ENCODE measurements at places on chromosomes 7 and 10. TPM values are rescaled to one million over a fixed set of nuclear protein-coding genes. Genes with fewer than 3 reads are reported as not detected.

DNA sequence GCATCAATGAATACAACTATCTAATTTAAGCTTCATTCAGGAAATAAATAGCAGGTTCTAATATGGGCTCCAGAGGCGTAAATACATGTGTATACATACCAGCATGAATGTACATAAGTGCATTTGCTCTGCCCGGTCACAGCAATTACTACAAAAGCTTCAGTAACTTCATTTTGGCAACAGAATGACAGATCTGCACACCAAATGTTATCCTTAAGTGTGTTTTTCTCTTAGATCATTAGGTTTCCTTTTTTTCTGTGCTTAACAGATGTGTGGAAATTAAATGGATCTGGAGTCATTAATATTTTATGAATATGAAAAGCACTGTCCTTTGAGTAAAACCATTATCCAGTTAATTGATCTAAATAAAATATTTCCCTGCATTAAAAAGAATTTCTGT lies 159.0 kb upstream of the MEOX2 start:
- H3K27ac ChIP-seq = peak overlapping the region; percentile 93
- DNase-seq = no peak
- peak overlapping the region; percentile 47 for H3K4me3 ChIP-seq
- H3K4me1 ChIP-seq = peaks cover 47% of the 10 kb centered on the region
- peaks cover 5% of the 10 kb centered on the region for H3K27me3 ChIP-seq

DNA sequence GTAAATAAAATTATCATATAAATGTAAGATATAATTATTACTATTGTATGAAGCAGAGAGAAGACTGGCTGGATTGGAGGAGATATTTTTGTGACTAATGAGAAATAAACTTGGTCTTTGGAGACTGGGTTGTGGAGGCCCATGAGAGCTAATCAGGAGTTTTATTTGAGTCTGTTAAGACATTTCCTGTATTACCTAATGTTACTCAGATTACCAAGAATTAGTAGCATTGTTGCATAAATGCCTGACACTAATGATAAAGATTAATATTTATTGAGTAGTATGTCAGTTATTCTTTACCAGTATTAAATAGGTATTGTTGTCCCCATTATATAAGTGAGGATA lies 7.1 kb downstream of the CCDC126 start:
- peaks cover 1% of the 10 kb centered on the region for H3K27me3 ChIP-seq
- H3K27ac ChIP-seq = no peak overlapping the region
- H3K4me3 ChIP-seq = no peak overlapping the region

GRCh38 chr7:132518102-132518838 lies 58.0 kb downstream of the PLXNA4 start:
- no peaks in the 10 kb centered on the region for H3K4me1 ChIP-seq
- H3K27ac ChIP-seq = no peak overlapping the region
- H3K36me3 ChIP-seq = no peaks in the 10 kb centered on the region
- no peak overlapping the region for H3K4me3 ChIP-seq
- peaks cover 3% of the 10 kb centered on the region for H3K27me3 ChIP-seq
- DNase-seq = peak; percentile 31

- H3K27me3 ChIP-seq = peaks cover 7% of the 10 kb centered on the region
- no peaks in the 10 kb centered on the region for H3K36me3 ChIP-seq
- DNase-seq = no peak
- peak overlapping the region; percentile 79 for H3K27ac ChIP-seq
- H3K4me3 ChIP-seq = peak overlapping the region; percentile 56
Observed at GRCh38 chr7:151038951-151039849, 9.1 kb upstream of the ASIC3 start.

GRCh38 chr10:34866848-34867247 lies 51.8 kb upstream of the PARD3 start:
- DNase-seq = no peak
- H3K27me3 ChIP-seq = no peaks in the 10 kb centered on the region
- no peaks in the 10 kb centered on the region for H3K36me3 ChIP-seq
- no peak overlapping the region for H3K4me3 ChIP-seq
- H3K4me1 ChIP-seq = peaks cover 14% of the 10 kb centered on the region

GRCh38 chr10:100571084-100571856 lies 35.5 kb downstream of the HIF1AN start:
- H3K4me3 ChIP-seq = no peak overlapping the region
- H3K4me1 ChIP-seq = no peaks in the 10 kb centered on the region
- H3K36me3 ChIP-seq = no peaks in the 10 kb centered on the region
- no peak overlapping the region for H3K27ac ChIP-seq

- H3K36me3 ChIP-seq = peaks cover 5% of the 10 kb centered on the region
- H3K27ac ChIP-seq = no peak overlapping the region
- no peak overlapping the region for H3K4me3 ChIP-seq
Observed at GRCh38 chr10:15781381-15781960, 61.7 kb upstream of the ITGA8 start.

GRCh38 chr7:139561-140243 lies 52.7 kb upstream of the FAM20C start:
- H3K4me1 ChIP-seq = peaks cover 21% of the 10 kb centered on the region
- peaks cover 6% of the 10 kb centered on the region for H3K27me3 ChIP-seq
- peak overlapping the region; percentile 38 for H3K27ac ChIP-seq

GRCh38 chr7:100476903-100477870 lies 1.8 kb downstream of the TSC22D4 start:
- peaks cover 16% of the 10 kb centered on the region for H3K4me1 ChIP-seq
- peak overlapping the region; percentile 68 for H3K27ac ChIP-seq
- peak; percentile 38 for DNase-seq
- peak overlapping the region; percentile 61 for H3K4me3 ChIP-seq
- peaks cover 3% of the 10 kb centered on the region for H3K27me3 ChIP-seq

DNA sequence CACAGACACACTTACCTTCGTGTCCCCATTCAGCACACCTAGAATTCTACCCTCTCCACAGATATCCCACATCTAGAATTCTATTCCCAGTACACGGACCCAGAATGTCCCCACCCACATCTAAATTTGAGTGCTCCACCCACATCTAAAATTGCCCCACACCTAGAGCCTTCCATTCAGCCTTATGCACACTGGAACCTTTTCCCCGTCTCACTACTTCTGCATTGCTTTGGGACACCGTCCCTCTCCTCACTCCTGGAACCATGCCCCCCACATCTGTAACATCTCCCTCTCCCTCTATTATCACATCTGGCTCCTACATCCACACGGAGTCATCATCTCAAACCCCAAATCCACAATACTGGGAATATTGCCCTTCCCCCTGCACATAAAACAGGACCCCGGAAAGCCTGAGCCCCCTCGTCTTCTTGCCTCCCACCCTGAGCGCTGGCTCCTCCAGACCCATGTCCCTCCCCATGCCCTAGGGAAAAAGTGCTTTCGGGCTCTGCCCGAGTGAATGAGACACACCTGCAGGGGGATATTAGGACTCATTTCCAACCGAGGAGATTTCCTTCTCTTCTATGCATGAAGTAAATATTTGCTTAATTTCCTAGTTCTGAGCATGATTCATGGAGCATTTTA lies 125.8 kb upstream of the UNC5B start:
- peaks cover 6% of the 10 kb centered on the region for H3K36me3 ChIP-seq
- H3K27ac ChIP-seq = no peak overlapping the region
- DNase-seq = no peak
- no peaks in the 10 kb centered on the region for H3K4me1 ChIP-seq

- no peak for DNase-seq
- peaks cover 5% of the 10 kb centered on the region for H3K4me1 ChIP-seq
- H3K27me3 ChIP-seq = no peaks in the 10 kb centered on the region
- no peak overlapping the region for H3K27ac ChIP-seq
- no peaks in the 10 kb centered on the region for H3K36me3 ChIP-seq
Observed at GRCh38 chr10:112896273-112896672, 53.8 kb upstream of the TCF7L2 start.

- DNase-seq = no peak
- H3K4me1 ChIP-seq = peaks cover 59% of the 10 kb centered on the region
- H3K36me3 ChIP-seq = no peaks in the 10 kb centered on the region
- H3K27me3 ChIP-seq = peaks cover 8% of the 10 kb centered on the region
- no peak overlapping the region for H3K27ac ChIP-seq
Observed at GRCh38 chr10:74929197-74929596, 102.8 kb downstream of the KAT6B start.

GRCh38 chr7:111650456-111650999 lies 88.2 kb upstream of the IMMP2L start:
- no peaks in the 10 kb centered on the region for H3K36me3 ChIP-seq
- DNase-seq = no peak
- no peaks in the 10 kb centered on the region for H3K27me3 ChIP-seq
- no peak overlapping the region for H3K27ac ChIP-seq
- H3K4me1 ChIP-seq = peaks cover 4% of the 10 kb centered on the region
- no peak overlapping the region for H3K4me3 ChIP-seq

GRCh38 chr7:92135052-92135889 lies 994 bp upstream of the CYP51A1 start:
- H3K4me3 ChIP-seq = peak overlapping the region; percentile 97
- peaks cover 13% of the 10 kb centered on the region for H3K27me3 ChIP-seq
- peaks cover 21% of the 10 kb centered on the region for H3K4me1 ChIP-seq
- H3K27ac ChIP-seq = peak overlapping the region; percentile 100
- no peaks in the 10 kb centered on the region for H3K36me3 ChIP-seq
- DNase-seq = peak; percentile 33

The MACROH2A2 gene
- total RNA-seq = 58.3 TPM

The CRTAC1 gene
- 2.5 TPM for total RNA-seq

The TYW1B gene
- 5.0 TPM for total RNA-seq

The CCDC3 gene
- total RNA-seq = 13.8 TPM

The LGI1 gene
- total RNA-seq = 174 TPM

The GIMAP4 gene
- not detected for total RNA-seq

The GRB10 gene
- total RNA-seq = 182 TPM

The SPDYE5 gene
- not detected for total RNA-seq

The GCK gene
- total RNA-seq = 43.9 TPM

The CALHM1 gene
- total RNA-seq = not detected

The FGFBP3 gene
- total RNA-seq = 7.5 TPM
